Activated T-cell treated with anti-CD3 and anti-CD28 coated beads for 1 hour (primary cell): ENCODE measurements at places on chromosomes 5 and 9.

DNA sequence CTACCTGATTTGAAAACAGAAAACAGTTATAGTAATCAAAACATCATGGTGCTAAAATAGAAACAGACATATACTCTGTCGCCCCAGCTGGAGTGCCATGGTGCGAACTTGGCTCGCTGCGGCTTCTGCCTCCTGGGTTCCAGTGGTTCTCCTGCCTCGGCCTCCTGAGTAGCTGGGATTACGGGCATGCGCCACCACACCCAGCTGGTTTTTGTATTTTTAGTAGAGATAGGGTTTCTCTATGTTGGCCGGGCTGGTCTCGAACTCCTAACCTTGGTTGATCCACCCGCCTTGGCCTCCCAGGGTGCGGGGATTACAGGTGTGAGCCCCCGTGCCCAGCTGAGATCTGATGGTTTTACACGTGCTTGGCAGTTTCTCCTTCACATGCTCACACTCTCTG is 495.9 kb downstream of the ANXA1 start:
- no peak for DNase-seq

- DNase-seq = no peak
Measured at GRCh38 chr9:122402403-122402871, 31.6 kb downstream of the PTGS1 start.

DNA sequence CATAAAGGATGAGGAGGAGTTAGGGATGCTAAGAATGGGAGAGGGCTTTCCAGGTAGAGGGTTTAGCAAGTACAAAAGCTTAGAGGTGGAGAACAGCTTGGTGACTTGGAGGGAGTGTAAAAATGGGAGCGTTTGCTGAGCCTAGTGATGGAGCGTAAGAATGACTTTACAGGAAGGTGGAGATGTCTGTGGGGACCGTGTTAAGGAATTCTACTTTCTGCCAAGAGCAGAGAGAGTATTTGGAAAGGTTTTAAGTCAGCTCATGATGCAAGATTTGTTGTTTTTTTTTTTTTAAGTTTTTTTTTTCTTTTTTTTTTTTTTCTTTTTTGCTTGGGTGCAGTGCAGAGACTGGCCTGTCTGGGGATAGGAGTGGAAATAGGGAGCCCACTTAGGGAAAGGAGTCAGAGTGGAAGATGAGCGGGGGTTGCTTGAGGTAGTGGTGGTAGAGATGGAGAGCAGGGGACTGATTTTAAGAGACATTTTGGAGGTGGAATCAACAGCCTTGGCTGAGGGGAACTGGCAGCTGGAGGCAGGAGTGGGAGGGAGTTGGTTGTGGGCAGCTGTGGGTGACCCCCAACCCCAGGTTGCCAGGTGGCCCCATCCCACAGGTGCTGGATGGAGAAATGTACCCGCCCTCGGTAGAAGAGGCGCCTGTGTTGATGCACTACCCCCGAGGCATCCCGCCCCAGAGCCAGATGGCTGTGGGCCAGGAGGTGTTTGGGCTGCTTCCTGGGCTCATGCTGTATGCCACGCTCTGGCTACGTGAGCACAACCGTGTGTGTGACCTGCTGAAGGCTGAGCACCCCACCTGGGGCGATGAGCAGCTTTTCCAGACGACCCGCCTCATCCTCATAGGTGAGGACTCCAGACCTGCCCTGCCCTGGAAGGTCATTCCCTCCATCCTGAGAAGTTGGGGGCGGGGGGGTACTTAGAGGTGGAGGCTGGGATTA is 12.4 kb downstream of the PTGS1 start:
- DNase-seq = no peak

- no peak for DNase-seq
Measured at GRCh38 chr5:607541-608428, 4.4 kb upstream of the CEP72 start.

DNA sequence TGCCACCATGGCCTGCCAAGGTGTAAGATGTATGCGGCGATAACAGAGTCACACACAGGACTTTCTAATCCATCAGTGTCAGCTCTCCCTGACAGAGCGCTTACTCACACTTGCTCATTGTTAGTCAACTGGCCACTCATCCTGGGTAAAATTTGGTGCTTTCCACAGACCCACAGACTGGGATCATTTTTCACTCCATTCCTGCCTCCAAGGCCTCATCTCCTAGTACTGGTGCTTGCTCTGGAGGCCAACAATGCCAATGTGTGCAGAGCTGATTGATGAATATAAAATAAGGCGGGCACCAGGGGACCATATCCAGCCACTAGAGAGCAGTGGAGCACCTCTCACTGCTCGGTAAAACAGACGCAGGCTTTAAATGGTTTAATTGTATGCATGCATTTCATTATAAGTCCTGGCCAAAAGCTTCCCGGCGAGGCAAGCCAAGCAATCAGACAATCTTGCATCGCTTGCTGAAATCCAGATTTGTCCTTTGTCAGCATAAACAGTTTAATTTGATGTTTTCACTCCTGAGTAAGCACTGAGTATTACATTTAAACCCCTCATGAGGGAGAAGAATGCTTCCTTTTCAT is 22.3 kb downstream of the PSMB7 start:
- DNase-seq = no peak

DNA sequence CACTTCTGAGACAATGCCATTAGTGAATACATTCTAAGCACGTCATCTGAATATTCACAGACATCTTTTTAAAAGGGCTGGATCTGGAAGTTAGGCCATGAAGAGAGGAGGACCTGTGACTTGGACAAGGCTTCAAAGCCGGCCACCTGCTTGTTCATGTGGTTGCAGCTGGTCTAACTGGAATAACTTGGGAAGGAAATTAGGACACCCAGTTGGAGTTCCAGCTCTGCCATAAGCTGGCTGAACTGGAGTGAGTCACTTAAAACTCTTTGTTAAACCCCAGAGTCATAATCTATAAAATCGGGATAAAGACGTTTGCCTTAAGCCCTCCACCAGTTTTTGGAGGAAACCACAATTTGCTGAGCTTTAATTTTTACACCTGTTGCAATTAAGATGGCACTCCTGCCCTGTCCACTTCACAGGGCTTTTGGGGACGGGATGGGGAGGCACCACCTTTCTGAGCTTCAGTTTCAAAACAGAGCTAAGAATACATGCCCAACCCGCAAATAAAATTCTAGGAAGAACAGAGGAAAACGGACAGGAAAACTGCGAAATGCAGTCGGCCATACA is 536 bp upstream of the STX17 start:
- no peak for DNase-seq

DNA sequence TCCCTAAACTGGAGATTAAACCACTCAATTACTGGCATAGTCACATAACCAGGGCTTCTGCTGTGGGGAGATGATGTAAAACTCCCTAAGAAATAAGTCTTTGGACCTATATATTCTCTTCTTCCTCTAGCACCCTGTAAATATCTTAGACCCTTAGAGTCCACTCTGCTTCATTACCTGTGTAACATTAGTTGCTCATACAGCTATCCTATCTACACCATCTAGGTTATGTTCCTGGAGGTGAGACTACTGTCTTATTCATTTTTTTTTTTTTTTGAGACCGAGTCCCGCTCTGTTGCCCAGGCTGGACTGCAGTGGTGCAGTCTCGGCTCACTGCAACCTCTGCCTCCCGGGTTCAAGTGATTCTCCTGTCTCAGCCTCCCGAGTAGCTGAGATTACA is 9.6 kb upstream of the TICAM2 start:
- no peak for DNase-seq

DNA sequence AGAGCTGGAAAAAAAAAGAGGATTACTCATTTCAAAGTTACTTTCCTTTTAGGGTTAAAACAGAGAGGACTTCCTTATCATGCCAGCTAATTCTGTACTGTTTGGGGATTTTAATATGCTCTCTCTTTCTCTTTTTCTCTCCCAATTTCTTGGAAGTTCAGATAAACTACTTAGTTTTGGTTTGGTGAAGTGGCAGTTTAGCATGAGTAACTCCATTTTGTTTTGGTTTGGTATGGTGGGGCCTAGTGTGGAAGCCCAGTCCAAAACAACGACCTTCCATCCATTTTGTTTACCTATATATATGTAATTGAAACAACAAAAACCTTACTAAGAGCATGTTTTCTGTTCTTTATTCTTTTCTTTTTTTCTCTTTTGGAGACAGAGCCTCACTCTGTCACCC is 3.7 kb upstream of the BSPRY start:
- DNase-seq = no peak

- no peak for DNase-seq
Measured at GRCh38 chr5:74365723-74366122, 274.8 kb downstream of the ENC1 start.

- no peak for DNase-seq
Measured at GRCh38 chr9:75242426-75242825, 154.1 kb downstream of the OSTF1 start.
